Glomerular endothelial cell (primary cell): ENCODE measurements at places on chromosomes 6 and 20. TPM values are rescaled to one million over a fixed set of nuclear protein-coding genes. Genes with fewer than 3 reads are reported as not detected.

- no peak for DNase-seq
Observed at GRCh38 chr6:152343735-152344360, 293.3 kb downstream of the SYNE1 start.

DNA sequence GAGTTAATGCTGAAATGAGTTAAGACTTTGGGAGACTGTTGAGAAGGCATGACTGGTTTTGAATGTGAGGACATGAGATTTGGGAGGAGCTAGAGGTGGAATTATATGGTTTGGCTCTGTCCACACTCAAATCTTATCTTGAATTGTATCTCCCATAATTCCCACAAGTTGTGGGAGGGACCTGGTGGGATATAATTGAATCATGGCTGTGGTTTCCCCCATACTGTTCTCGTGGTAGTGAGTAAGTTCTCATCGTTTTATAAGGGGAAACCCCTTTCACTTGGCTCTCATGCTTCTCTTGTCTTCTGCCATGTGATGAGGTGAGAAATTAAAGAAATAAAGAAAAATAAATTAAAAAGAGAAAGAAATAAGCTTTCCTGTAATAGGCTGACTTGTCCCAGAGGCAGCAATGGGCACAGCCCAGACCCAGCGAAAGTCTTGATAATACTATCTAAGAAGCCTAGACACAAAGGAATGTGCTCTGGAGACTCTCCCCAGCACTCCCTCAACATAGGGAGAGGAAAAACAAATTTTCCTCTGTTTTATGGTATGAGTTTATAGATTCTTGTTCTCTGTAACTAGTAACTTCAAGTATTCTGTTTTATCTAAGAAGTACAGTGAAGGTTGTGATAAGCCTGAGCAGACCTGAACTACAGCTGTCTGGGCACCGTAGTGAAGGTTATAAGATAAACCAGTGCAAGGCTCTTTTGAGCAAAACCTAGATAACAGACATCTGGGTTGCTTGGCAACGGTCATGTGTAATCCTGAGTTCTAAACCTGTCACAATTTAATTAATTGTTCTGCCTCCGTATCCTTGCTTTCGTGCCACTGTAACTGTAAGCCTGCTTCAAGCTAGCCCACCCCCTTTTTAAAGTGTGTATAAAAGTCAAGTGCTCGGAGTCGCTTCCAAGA, 88.9 kb upstream of the ECI2 start:
- DNase-seq: no peak

GRCh38 chr20:40563296-40563950, 125.6 kb downstream of the MAFB start:
- DNase-seq: no peak

DNA sequence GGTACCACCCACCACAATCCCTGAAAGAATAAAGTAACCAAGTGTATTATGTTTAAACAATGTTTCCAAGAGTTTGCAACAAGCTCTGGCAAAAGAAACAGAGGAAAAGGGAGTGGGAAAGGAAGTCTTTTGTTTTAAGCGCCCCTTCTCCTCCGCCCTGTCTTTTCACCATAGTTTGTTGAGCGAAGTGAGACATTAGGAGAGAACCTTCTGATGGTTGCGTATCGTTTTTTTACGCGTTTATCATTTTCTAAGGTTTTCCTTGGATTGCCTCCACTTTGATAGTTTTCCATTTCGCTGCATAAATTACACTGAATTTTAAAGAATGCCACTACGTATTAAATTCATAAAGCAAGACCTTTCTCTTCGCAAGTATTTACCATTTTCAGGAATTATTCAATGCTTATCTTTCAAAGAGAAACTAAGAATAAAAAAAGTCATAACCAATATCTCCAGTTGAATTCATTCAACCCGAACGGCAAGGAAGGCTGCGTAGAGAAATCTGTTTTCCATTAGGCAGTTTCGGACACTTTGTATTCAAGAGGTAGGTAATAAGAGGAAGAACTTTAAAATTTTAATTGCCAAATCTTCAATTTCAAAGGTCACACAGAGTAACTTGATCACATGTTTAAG, 920 bp upstream of the EPHA7 start:
- DNase-seq: no peak

DNA sequence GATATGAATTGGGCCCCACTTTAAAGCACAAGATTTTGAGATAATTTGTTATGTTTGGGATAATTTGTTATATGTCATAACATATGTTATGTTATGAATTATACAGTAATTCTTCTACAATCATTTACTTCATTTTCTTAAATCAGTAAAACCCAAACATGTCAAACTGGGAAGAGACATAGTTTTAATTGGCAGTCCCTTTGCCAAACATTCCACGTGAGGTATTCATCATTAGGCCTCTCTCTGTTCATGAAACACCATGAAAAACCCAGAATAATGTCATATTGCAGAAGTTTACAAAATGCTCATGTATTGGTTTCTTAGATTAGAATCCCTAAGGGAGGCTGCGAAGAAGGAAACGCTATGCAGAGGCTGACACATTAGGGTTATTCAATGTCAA, 89.4 kb upstream of the PDE10A start:
- DNase-seq: no peak

DNA sequence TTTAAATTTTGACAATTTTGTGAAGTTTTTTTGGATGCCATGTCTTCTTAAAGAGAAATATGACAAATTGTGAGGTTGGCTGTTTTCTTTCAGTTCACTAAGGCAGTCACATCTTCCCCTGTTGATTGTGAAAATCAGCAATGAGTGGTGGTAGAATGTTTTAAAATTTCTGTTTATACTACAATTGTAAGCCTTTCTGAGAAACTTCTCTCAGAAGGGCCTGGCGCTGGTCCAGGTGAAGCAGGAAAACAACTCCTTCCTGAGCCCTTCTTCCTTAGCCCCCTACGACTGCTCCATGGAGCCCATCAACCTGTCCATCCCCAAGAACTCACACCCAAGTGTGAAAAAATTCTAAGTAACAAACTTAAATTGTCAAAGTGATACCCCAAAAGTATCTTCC, 80.6 kb downstream of the SSR1 start:
- DNase-seq: no peak

- DNase-seq: no peak
Observed at GRCh38 chr6:14692208-14692607, 553.7 kb upstream of the JARID2 start.

GRCh38 chr20:17816804-17817587, 117.2 kb downstream of the BANF2 start:
- DNase-seq: no peak

- DNase-seq: no peak
Observed at GRCh38 chr6:52553158-52553557, 23.7 kb downstream of the TRAM2 start.

DNA sequence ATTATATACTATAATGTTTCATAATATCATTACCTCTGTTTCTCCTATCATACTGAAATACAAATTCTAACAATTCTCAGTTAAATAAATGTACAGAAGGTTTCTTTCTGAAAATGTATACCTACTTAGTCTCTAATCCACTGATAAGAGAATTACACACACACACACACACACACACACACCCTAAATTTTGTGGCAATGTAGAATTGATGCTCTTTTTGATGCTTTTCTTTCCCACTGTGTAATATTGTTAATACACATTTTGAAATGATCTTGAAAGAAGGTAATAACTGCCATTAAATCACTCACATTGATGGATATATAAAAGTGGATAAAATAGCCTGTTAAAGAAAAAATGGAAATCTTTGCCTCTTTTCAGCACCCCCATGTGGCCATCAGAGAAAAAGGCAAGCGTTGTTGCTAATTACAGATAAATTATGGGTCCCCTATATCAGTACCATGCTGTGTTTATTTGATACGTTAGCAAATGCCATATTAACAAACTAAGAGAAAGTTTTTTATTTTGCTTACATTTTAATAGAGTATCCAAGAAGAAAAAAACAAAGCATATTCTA, 76.6 kb upstream of the VGLL2 start:
- no peak for DNase-seq

- DNase-seq: no peak
Observed at GRCh38 chr6:165818200-165818599, 155.2 kb upstream of the PDE10A start.

GRCh38 chr20:32743237-32744112, at the start of gene COMMD7:
TSS of gene COMMD7 (minus strand) at chr20:32743467. CDS start at chr20:32743391, 76 bp downstream.
- no peak for DNase-seq

Gene FARS2
- total RNA-seq: 11.6 and 15.8 TPM in 2 replicates

Gene NOX3
- total RNA-seq: not detected in 2 replicates

Gene RSPO3
- 0.19 and 1.8 TPM in 2 replicates for total RNA-seq

Gene TAF11
- total RNA-seq: 21.5 and 28.0 TPM in 2 replicates

Gene TXNDC5
- 673 and 1,031 TPM in 2 replicates for total RNA-seq

Gene ZNF217
- 21.5 and 31.4 TPM in 2 replicates for total RNA-seq

Gene FLRT3
- 2.0 and 5.3 TPM in 2 replicates for total RNA-seq

Gene SSR1
- 76.1 and 83.8 TPM in 2 replicates for total RNA-seq

Gene CLPSL2
- total RNA-seq: not detected in 2 replicates
